Stimulated activated CD4-positive, alpha-beta T cell treated with anti-CD3 and anti-CD28 coated beads, TNF-alpha, amount 100 ng/mL, for 4 hours (primary cell): ENCODE measurements at places on chromosomes 5 and 9.

DNA sequence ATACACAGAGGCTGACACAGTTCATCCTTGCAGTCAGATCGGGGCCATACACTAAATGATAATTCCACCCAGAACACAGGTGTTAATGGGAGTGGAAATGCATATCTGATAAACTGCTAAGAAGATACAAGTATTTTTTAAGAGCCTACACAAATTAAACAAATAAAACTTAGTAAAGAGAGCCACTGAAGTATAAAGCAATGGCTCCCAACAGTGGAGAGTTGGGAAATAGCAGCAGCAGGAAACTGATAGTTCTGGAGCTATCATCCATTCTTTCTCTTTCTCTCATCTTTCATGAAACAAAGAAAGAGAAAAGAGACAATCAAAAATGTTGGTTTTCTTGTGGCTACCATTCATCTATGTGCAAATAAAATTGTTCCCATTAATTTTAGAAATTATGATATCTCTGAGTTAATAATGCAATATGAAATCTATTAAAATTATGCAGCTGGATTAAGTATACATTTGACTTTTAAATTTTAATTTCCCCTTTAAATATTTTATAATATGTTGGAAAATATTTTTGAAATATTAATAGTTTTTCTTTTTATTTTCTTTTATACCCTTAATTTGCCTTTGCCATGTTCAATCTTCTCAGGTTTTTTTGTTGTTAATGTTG is 120.8 kb downstream of the EMB start:
- no peak for DNase-seq

- no peak for DNase-seq
Observed at GRCh38 chr5:159406571-159406970, 76.3 kb upstream of the IL12B start.

GRCh38 chr9:80378669-80379293 is 807.0 kb downstream of the TLE4 start:
- no peak for DNase-seq

- no peak for DNase-seq
Observed at GRCh38 chr9:136995362-136995761, 1.0 kb downstream of the CLIC3 start.

DNA sequence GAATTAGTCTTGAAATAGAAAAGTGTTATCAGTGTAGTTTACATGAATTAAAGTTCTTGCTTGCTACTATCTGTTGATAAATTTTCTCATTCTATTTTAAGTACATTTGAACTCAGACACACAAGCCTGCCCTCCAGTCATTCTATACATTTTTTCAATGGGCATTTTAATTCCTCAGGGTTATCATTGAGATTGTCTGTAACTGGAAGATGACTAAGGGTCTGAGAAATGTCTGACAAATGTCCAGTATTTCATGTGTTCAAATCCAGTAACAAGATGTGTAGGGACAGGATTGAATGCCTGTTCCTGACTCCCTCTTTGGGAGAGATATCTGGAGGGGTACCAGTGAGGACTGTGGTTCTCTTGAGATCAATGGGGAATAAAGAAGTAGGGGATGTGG is 223.9 kb upstream of the ADAMTSL1 start:
- no peak for DNase-seq

GRCh38 chr5:169004551-169004950 is 296.4 kb downstream of the SLIT3 start:
- no peak for DNase-seq
